ENCODE measurements at places on chromosomes 3 and 15.

- no peak for DNase-seq
Observed at GRCh38 chr3:106261396-106261795, 392.6 kb upstream of the CBLB start.

DNA sequence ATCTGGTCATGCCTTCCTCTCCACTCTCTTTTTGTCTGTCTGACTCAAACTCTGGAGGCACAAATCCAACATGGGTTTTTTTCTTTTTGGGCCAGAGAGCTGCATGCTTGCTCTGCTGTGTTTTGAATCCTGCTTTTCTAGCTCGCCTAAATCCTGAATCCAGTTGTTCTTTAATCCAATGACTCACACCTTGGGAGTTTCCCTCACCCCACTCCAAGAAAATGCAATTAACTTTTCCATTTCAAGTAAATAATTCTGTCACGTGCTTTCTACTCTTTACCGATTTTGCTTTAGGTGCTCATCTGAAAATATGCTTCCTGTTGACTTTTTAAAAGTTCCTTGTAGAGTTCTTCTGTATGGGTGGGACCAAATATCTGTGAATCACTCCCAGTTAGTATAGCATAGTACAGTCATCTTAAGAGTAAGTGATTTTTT, 47.6 kb downstream of the SLMAP start:
- no peak for DNase-seq

DNA sequence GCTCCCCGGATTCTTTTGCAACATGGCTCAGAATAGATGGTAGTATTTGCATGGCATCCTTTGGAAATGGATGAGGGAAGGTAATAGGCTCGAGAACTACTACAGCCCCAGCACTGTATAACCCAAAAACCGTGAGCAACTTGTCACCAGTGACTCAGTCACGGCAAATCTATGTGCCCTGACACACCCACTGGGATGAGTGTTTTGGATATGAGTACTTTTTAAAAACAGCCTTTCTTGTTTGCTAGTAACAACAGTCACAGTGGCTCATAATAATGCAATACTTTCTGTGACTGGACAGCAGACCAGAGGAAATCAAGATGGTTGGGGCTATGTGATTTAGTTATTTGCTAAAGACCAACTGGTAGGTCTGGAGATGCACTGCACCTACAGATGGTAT, 299.6 kb downstream of the ULK4 start:
- no peak for DNase-seq

DNA sequence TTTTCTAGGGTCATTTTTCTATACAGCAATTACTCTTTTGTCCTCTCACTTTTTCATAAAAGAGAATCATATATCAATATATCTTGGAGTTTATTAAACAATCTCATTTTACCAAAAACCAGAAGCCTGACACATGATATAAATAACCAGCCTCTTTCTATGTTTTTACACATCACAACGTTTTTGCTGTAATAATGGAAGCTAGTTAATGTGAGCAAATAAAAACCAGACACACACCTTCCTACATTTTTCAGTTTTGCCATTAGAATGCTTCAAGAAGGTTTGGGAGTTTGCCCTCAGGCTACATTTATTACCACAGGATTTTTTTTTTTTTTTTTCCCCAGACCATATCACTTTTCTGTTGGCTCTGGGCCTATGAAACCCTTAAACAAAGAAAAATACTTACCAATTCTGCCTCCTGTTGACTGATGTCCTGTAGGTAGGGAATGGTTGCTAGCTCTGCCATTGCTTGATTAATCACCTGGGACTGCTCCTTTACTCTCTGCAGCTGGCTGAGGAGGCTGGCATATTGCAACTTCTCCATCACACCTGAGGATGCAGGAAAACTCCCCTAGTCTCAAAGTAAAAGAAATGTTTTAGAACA, 165.5 kb downstream of the ECT2 start:
- DNase-seq, result no peak
